ENCODE measurements at places on chromosomes 3 and 15. TPM values are rescaled to one million over a fixed set of nuclear protein-coding genes. Genes with fewer than 3 reads are reported as not detected.

GRCh38 chr3:195184716-195185421 lies 86.1 kb downstream of the XXYLT1 start:
- DNase-seq, result no peak

DNA sequence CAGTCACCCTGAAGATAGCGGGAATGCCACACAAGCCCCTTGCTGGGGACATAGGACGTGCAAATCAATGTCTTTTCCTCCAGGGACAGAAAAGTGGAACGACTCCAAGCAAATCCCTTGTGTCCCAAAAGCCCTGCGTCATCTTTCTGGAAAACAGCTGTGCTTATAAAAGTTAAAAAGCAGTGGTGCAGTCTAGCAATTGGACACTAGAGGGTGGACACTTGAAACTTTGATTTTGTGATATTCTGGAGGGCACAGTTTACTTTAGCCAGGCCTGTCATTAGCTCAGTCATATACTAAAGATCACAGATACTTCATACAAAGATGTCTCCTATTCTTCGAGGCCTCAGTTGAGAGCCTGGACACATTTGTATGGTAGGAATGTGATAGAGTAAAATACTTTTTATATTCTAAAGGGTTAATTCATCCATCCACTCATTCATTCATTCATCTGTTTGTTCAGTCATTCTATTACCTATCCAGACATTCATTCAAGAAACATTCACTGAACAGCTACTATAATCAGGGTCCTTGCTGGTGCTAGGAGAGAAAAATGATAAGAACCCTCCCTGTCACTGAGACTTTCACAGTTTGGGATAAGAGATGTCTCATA lies 63.8 kb upstream of the ANKRD34C start:
- DNase-seq, result no peak

GRCh38 chr3:169026543-169027182 lies 636.8 kb downstream of the MECOM start:
- DNase-seq, result no peak

DNA sequence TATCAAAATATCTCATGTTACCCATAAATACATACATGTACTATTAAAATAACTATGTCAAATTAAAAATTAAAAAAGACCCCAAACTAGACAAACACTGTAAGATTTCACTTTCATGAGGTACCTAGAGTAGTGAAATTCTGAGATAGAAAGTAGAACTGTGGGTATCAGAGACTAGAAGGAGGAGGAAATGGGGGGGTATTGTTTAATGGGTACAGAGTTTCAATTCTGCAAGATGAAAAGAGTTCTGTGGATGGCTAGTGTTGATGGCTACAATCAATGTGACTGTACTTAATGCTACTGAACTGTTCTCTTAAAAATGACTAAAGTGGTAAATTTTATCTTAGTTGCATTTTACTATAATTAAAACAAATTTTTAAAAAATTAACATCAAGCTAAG lies 36.6 kb downstream of the RFX7 start:
- no peak for DNase-seq

The CELF6 gene
- 3.1 TPM for polyA plus RNA-seq

The ARRDC4 gene
- polyA plus RNA-seq, result 27.3 TPM

The PAQR9 gene
- 1.0 TPM for polyA plus RNA-seq

The CHL1 gene
- polyA plus RNA-seq, result 23.7 TPM

The XCR1 gene
- polyA plus RNA-seq, result 0.16 TPM

The YEATS2 gene
- 43.6 TPM for polyA plus RNA-seq
